ENCODE measurements at places on chromosomes 6 and 20. TPM values are rescaled to one million over a fixed set of nuclear protein-coding genes. Genes with fewer than 3 reads are reported as not detected.

The LPIN3 gene
- total RNA-seq: 13.5 TPM

DNA sequence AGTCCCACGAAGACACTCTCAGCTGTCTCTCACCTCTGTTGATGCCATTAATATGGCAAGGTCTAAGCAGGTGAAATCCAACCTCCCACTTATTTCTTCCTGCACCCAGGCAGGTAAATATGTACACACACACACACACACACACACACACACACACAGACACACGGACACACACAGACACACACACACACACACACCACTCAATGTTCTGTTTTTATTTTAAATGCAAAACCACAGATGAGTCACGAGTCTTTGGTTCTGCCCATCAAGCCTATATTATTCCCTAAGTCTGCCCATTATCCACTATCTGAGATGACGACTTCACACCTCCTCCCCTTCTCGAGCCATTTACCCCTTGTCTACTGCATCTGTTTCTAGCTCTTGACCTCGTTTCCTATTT, 344.7 kb downstream of the CDH26 start:
- no peak for DNase-seq

The CD93 gene
- total RNA-seq: 43.7 TPM

DNA sequence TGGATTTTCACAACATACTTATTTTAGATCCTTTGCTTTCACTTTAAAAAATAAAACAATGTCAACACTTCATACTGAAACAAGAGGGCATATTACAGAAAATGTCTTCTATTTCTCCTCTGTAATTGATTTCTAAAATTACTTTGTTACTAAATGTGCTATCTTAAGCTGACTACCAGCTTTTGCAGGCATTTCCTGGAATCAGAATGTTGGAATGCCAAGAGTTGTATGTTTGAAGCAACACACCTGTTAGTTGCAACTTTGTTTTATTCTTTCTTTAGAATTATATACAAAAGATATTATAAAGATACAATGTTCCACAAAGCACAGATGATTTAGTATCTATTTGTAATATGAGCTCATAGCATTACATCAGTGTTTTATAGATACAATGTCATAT, 62.5 kb upstream of the TMEM170B start:
- no peak for DNase-seq

DNA sequence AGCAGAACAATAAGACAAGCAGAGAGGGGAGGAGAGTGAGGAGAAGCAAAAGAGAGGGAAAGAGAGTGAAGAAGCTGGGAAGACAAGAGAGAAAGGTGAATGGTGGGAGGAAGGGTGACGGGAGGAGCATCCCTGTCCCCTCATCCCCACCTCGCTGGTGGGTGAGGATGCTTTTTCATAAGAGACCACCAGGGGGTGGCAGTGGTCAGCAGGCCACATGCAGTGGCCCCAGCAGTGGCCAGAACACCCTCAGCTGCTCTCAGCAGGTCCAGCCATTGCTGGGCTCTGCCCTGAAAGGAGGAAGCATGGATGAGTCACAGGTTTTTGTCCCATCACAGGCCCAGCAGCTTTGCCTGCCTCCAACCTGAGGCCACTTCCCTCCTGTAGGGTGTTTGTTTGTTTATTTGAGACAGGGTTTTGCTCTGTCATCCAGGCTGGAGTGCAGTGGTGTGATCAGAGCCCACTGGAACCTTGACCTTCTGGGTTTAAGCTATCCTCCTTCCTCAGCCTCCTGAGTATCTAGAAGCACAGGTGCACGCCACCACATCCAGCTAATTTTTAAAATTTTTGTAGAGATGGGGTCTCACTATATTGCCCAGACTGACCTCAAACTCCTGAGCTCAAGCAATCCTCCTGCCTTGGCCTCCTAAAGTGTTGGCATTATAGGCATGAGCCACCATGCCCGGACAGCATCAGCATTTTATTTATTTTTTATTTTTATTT, 24.0 kb downstream of the FGD2 start:
- DNase-seq: peak; percentile 80

DNA sequence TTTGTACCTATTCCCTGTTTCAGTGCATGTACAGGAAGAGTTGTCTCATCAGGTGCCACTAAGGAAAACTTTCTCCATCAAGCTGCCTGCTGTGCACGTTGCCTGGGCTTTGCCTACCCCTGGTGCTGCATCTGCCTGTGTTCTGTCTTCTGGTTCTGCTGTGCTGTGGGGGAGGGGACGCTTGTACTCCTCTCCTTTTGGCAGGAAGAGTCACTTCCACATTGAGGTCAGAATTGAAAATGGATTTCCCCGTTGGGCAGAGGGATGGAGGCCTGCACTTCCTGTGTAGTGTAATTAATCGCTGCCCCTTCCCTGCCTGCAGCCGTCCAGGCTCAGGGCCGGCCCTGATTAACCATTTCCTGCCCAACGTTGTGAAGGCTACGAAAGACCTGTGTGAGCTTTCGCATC, 153.3 kb downstream of the SCML4 start:
- DNase-seq: peak; percentile 81

The OSER1 gene
- total RNA-seq: 37.3 TPM

The BPIFB4 gene
- total RNA-seq: not detected
